ENCODE measurements at places on chromosomes 5 and 9. TPM values are rescaled to one million over a fixed set of nuclear protein-coding genes. Genes with fewer than 3 reads are reported as not detected.

Gene LRRC19
- not detected for total RNA-seq

Gene UBE2R2
- 27.6 TPM for total RNA-seq

Gene DMRT2
- total RNA-seq, result 0.77 TPM

Gene TRPM3
- 0.06 TPM for total RNA-seq

Gene TLN1
- total RNA-seq, result 95.8 TPM
